Activated CD8-positive, alpha-beta T cell treated with anti-CD3 and anti-CD28 coated beads, Interleukin-2, amount 10 ng/mL, durations not matched to agents 7 days and 5 days (primary cell): ENCODE measurements at places on chromosomes 13 and 19. TPM values are rescaled to one million over a fixed set of nuclear protein-coding genes. Genes with fewer than 3 reads are reported as not detected.
A peak's percentile ranks its signal among the peaks of the same experiment; 100 is the strongest.

DNA sequence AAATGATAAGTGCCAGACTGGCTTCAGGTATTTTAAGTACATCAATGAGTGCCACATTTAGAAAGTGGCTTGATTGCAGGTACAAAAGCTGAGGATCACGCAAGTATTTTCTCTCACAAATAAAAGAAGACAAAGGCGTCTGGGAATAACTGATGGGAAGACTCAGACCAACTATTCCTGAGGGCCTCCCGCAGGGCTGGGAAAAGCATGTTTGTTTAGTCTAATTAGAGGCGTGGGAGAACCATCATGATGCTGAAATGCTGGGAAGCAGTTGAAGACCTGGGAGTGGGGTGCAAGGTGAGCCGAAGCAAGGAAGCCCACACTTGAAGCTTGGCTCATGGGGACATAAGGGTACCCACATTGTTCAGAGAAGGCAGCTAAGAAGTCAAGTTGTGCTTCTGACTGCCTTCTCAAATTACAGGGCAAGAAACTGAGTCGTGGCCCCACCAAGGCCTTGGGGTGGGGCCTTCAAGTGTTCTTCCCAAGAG lies 536.0 kb downstream of the MYO16 start:
- H3K36me3 ChIP-seq = no peaks in the 10 kb centered on the region
- H3K27ac ChIP-seq = no peak overlapping the region
- H3K4me1 ChIP-seq = peaks cover 11% of the 10 kb centered on the region
- no peak for DNase-seq
- no peak overlapping the region for H3K4me3 ChIP-seq

- peaks cover 57% of the 10 kb centered on the region for H3K4me1 ChIP-seq
- H3K4me3 ChIP-seq = peak overlapping the region; percentile 62
- H3K36me3 ChIP-seq = peaks cover 41% of the 10 kb centered on the region
- H3K27ac ChIP-seq = peak overlapping the region; percentile 88
Measured at GRCh38 chr19:45419396-45419795, 4.3 kb downstream of the ERCC1 start.

DNA sequence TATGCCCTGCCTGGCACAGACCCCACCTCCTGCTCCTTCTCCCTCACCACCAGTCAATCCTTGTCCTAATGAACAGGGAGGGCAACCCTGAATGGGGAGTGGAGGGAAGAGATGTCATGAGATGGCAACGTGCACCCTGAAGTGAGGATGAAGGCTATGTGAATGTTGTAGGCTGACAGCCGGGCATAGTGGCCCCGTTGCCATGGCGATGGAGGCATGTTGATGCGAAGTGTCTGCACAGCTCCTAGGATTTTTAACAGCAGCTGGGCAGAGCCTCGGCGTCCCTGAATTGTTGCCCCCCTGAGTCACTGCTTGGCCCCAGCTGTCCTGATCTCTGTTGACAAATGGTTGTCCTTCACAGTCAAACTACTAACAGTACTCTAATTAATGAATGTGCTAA lies 4.8 kb upstream of the ALOX5AP start:
- DNase-seq = no peak
- H3K4me1 ChIP-seq = peaks cover 25% of the 10 kb centered on the region
- H3K27ac ChIP-seq = no peak overlapping the region
- no peaks in the 10 kb centered on the region for H3K36me3 ChIP-seq
- peaks cover 1% of the 10 kb centered on the region for H3K27me3 ChIP-seq

The TMEM238 gene
- 26.7 TPM for total RNA-seq

The VSTM2B gene
- total RNA-seq = not detected

The IGSF23 gene
- total RNA-seq = not detected
